ENCODE measurements at places on chromosomes 6 and 20.
A peak's percentile ranks its signal among the peaks of the same experiment; 100 is the strongest.

- DNase-seq = peak; percentile 48
Observed at GRCh38 chr20:45359069-45359405, 3.9 kb upstream of the SYS1 start.

DNA sequence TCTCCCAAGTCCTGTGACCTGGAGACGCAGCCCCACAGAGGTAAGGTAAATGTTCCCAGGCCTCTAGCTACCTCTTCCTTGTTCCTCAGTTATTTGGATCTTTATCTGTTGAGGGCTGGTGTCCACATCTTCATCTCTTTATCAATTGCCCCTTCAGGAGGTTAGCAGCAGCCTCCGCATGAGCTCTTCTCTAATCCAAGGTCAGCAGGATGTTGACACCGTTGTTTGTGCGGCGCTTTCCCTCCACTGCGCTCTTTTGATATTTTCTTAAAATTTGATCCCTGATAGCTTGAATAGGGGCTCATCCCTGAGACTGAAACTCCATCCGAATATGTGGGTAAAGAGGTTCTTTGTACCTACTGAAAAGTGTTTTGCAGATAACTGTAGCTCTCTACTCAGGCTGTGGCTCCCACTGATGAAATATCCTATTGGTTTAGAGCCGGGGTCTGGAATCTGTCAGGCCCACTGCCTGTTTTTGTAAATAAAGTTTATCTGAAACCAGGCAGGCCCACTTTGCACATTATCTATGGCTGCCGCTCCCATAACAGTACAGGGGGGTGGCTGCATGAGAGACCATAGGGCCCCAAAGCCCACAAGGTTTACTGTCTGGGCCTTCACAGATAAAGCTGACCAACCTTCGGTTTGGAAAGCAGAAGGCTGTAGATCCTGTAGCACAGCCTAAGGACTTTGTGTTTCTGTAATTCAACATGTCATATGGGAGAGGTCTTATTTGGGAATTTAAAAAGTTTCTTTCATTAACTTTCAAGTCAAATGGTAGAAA is 362.6 kb downstream of the QKI start:
- no peak for DNase-seq

DNA sequence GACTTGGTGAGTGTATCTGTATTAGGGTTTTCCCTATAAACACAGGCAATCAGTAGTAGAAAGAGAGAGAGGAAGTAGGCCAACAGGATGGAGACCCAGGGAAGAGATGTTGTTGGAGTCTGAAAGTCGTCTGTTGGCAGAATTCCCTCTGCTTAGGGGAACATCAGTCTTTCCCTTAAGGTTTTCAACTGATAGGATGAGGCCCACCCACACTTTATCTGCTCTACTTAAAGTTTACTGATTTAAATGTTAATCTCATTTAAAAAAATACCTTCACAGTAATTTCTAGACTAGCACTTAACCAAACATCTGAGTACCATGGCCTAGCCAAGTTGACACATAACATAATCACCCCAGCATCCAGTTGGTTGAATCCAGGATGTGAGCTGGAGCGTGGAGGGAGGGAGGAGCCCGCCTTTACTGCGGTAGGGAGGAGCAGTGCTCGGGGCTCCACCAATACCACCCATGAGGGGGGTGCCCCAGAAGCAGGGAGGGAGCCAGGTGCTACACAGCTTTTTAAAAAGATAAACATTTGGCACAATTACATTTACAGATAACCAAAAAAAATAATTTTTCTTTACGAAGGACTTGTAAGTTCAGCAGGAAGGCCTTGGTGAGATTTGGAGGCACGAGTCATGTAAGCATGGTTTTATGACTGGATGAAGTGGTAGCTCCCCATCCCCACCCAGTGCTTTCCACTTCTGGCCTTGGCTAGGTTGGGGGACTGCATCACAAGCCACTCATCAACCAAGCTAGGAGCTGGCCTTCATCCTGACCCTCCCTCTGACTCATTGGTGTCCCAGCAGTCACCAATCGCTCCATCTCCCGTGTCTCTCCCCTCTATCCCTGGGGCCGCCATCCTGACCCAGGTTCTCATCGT is 18.4 kb upstream of the SNX9 start:
- DNase-seq = no peak

DNA sequence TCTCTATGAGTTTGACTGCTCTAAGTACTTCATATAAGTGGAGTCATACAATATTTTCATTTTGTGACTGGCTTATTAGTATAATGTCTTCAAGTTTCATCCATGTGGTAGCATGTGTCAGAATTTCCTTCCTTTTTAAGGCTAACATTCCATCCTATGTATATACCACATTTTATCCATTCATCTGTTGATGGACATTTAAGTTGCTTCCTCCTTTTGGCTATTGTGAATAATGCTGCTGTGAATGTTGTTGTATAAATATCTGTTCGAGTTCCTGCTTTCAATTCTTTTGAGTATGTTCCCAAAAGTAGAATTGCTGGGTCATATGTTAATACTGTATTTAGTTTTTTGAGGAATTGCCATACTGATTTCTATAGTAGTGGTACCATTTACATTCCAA is 79.5 kb downstream of the PTPRA start:
- peak; percentile 75 for DNase-seq

GRCh38 chr6:65071480-65071879 is 635.5 kb downstream of the EYS start:
- no peak for DNase-seq

DNA sequence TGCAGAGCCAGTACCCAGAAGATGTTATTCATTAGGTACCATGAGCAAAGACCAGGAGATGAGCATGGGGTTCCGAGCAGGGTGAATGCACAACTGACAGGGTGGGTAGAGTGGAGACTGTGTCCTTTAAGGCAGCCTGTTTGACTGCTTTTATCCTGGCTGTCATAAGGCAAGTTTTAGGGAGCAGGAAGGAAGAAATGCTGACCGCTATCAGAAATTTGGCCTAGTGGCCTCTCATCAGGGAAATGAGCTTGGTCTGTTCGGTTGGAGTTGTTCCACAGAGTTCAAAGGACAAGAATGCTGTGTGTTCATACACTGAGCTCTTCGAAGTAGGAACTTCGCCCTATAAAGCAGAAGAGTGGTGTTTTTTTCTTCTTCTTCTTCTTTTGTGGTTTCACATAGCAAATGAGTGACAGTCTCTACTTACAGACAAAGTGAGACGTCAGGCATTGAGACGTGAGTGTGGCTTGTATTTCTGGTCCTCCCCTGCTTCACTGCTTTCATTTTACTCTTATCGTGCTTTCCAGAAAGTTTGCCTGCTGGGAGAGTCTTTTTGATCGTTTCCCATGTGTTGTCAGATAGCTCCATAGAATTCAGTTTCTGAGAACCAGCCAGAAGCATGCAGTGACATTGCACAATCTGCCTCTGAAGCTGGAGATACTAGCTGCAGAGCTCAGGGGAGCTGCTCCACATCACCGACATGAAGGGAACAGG is at the start of gene CASS4:
Gene CASS4 (plus strand): TSS at position 502 of the 714 bp plus-strand sequence. CDS start 199 bp downstream, at position 701.
- peak; percentile 94 for DNase-seq

DNA sequence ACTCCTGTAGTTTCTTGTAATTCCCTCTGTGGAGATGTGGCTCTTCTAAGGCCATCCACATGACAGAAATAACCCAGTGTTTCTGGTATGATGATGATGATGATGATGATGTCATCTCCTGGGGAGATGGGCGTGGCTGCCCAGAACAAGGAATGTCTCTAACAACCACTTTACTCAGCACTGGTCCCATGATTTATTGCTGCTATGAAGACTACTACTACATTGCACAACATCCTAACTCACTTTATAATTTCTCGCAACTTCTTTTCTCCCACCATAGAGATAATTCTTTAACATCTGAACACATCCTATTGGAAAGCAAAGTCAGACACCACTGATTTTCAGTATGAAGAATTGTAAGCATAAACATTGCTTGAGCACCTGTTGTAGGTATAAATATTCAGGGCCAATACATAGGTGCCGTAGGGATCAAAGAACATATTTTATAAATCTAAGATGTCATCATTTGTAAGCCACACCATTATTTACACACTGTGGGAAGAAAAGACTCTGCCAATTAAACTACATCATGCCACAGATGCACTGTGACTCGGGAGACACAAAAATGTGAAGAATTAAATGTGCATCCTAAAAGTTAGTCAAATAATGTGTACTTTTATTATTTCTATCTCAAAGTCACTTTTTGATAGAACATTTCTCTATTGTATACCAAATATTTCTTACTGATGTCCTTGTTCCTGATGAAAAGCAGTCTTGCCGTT is 6.4 kb downstream of the TPMT start:
- DNase-seq = peak; percentile 76

GRCh38 chr6:89834884-89835792 is 5.5 kb downstream of the CASP8AP2 start:
- DNase-seq = no peak

DNA sequence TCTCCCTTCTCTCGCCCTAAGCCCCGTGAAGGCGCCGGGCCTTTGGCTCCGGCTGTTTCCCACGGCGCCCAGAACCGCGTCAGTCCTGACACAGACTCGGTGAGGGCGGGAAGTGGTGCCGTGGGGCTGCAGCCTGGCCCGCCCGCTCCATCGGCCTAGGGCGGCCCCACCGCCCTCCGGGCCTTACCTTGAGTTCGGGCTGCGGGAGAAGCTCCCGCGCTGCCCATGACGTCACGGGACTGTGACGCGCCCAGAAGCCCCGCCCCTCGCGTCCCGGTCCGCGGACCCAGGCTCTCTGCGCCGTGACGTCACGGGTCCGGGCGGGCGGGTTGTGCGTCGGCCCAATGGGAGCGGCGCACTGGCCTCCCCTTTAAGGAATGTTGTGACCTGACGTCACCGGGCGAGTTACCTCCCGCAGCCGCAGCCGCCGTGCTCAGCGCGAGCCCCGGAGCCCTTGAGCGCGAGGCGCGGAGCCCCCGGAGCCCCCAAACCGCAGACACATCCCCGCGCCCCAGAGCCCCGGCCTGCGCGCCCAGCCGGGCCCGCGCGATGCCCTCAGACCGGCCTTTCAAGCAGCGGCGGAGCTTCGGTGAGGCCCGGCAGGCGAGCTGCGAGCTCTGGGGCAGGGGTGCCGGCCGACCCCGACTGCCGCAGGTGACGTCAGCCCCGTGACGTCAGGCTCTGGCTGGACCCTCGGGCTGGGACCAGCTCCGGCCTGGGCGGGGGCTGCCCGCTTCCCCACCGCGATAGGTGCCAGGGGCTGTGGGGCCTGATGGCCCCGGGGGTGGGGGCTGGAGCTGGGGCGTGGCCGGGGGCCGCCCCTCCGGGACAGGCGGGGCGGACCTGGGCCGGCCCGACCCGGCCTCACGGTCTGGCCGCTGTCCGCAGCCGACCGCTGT is at the start of gene MAP1LC3A:
Gene MAP1LC3A (plus strand): TSS at position 399 of the 899 bp plus-strand sequence. CDS start 151 bp downstream, at position 550.
- DNase-seq = peak; percentile 95

DNA sequence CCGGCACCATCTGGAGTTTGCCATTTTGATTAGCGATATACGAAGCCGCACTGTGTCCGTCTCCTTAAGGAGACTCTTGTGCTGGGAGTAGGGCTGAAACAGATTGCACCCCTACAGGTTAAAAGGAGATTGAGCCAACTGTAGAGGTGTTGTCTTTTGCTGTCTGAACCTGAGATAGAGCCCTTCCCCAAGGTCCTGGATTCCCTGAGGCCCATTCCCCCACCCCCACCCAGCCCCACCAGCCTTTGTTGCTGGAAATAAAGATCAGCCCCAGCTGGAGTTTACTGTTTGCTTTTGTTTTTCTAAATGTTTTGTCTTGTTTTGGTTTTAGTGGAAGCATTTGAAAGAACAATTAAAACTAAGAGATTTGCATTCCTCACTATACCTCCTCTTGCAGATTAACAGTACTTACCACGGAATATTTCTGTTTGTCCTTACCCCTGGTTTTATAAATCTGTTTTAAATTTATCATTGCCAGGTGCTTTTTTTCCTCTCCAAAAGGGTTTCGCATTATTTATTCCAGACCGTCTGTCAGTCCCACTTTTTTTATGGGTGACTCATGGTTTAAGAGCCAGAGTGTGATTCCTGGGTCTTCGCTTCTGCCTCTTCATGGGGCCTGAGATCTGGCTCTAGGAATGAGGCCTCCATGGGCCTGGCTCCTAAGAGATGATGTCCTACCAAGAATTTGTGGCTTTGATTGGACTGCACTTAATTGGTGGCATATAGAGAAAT is 169.2 kb downstream of the DTNBP1 start:
- DNase-seq = no peak

DNA sequence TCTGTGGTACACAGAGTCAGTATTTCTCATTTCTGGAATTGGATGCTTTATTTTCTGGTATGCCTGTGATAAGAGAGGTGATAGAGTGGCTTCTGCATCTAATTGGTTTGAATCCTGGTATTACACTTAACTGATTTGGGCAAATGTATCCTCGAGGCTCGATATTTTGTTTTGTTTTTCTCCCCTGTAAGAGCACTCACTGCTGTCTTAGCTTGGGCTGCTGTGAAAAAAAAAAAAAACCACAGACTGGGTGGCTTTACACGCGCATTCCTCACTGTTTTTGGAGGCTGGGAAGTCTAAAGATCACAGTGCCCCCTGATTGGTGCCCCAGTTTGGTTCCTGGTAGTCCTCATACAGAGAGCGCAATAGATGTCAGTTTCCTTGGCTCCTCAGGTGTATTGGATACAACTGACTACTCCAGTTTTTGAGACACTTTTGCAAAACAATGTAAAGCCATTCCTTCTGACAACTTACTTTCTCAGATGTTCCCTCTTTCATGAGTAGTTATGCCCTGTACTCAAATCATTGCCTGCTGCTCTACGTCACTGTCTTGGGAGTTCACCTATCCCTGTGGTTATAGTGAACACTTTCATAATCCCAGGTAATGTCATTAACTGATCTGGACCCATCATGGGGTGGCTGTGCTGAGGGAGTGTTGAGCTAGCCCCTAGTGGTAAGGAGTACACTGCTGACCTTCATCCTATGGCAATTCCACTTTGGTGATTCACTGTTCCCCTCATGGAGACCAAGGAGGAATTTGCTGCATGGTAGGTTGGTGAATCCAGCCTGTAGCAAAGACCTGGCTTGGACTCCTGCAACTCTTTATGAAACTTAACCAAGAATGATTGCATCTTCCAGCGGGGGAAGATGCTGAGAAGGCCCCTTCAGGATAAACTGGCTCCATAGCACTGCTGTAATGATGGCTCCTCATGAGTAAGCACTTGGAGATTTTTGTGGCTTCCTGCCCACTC is 3.5 kb upstream of the ACAT2 start:
- DNase-seq = no peak

DNA sequence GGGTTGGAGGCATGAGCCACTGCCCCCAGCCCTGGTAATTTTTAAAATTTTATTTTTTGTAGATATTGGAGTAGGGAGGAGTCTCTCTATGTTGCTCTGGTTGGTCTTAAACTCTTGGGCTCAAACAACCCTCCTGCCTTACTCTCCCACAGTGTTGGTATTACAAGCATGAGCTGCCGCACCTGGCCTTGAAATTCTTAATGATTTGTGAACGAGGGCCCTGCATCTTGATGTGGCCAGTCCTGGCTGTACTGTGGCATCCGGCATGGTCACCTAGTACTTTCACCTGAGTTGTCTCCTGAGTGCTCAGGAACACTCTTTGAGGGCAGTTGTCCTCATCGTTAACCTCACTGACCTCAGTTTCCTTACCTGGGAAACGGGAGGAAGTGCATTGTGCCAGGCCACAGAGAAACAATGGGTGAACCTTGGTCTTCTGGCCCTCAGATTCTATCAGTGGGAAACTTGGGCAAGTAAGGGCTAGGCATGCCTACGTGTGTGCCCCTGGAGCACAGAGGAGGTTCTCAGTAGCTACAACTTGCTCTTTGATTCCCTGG is 19.5 kb downstream of the CEBPB start:
- DNase-seq = no peak

GRCh38 chr6:82909551-82909950 is 156.1 kb downstream of the UBE3D start:
- DNase-seq = no peak

GRCh38 chr6:92715991-92716390 is 703.4 kb downstream of the EPHA7 start:
- DNase-seq = no peak
